ENCODE measurements at places on chromosomes 13 and 19.

DNA sequence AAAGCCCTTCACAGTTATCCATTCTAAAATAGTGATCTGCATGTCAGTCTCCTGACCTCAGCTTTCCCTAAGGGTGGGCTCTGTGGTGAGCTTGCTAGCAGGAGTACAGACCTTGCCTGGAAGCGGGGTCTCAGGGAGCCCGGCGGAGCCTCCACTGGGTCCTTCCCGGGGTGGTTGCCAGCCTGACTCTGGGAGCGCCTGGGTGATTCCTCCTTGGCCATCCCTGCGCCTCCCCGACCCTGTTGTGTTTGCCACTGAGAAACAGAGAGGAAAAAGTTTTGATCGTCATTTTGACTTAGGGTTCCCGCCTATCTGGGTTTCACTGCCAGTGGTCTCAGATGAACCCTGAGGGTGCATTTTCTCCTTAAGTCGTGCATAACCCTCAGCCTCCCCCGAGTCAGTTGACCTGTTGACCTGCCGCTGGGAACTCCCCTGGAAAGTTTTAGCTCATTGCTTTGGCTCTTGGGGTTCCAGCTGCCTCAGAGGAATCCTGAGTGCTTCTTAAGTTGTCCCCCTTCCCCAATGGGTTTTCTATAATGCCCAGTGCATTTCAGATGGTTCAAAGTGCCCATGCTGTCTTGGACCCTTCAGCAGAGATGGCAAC is 117.8 kb downstream of the RAB20 start:
- peak; percentile 75 for DNase-seq

GRCh38 chr19:17775245-17775927 is 19.6 kb upstream of the B3GNT3 start:
- no peak for DNase-seq

DNA sequence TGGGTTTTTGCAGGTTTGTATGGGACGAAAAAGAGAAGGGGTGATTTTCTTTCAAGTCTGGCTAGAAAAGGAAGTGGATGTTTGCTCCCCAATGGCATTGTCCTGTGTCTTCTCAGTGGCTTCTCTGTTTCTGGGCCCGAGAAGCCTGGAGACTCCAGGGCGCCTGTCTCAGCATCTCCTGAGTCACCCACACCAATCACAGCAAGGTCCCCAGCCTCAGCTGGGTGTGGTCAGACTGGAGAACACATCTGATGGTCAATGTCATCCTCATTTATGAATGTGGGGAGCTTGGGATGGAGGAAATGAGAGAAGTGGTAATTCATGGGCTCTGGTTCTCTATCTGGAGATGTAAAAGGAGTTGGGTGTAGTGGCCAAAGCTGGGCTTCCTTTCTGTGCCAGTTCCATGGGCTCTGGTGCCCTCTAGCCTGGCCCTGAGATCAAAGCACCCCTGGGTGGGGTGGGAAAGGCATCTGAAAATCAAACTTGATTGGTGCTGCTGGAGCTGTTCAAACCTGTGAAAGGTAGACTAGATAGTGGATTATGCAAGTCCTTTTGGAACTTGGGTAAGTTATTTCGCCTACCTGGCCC is 13.4 kb downstream of the RASL11A start:
- no peak for DNase-seq

- no peak for DNase-seq
Measured at GRCh38 chr13:77470986-77471385, 64.5 kb upstream of the SCEL start.
